NCI-H2171 treated with DMSO at 0.1 percent for 48 hours (cell line): ENCODE measurements at places on chromosomes 2 and 18.

DNA sequence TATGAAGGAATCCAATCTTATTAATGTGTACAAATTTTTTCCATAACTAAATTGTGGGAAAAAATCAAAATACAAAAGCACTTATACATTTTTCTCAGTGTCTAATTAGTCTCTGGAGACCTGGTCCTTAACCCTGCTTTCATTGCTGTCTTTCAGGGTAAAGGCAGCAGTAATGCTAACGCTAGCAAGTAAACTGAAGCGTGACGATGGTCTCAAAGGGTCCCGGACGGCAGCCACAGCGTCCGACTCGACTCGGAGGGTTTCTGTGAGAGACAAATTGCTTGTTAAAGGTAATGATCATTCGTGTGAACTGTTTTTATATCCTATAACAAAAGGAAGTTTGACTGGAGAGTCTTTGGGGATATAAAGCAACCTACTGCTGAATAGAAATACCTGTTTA lies 6.1 kb downstream of the UBE2F start:
- DNase-seq: no peak

DNA sequence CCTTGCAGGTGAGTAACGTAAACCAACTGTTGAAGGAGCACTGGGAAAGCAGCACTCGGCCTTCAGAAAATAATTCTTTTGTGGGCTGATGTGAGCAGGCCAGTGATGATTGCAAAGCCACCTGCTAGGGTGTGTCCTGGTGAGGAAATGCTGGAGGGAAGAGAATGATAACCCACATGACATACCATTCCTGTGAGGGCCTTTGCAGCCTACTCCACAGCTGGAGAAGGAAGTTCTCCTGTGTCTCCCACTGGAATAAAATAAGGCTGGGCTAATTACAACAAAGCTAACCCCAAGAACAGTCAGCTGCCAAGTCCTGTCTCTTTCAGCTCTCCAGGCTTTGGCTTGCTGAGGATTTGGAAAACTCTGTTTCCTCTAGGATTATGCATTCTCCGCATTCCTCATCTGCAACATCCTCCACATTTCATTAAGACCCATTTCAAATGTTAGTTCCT lies 16.7 kb upstream of the DSG1 start:
- DNase-seq: no peak

DNA sequence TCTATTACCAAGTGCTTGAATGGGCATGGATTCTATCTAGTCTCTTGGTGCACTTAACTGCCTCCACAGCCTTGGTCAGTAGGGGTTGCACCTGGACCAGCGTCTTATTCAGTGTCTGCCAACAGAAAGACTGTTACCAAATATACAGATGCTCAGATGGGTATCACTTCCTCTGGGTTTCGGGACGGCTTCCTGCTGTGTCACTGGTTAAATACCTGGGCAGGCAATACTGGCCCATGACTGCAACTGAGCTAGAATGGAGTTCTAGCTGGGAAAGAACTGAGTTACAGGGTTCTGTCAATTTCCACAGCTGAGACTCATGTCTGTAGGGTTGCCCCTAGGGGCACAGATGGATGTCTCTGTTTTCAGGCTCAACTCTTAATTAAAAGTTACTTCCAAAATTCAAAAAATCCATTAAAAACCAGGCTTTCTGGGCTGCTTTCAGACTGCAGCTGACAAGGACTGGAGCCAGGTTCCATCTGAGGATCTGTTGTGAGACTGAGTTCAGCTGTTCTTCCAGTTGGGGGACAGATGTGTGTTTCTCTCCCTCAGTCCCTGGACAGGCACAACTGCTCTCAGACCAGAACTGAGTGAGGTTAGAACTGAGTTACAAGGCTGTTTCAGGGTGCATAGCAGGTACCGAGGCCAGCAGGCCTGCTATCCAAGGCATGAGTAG lies 789.6 kb upstream of the SLC8A1 start:
- DNase-seq: no peak

- DNase-seq: no peak
Observed at GRCh38 chr2:143807671-143808070, 678.5 kb downstream of the ARHGAP15 start.

GRCh38 chr2:236366397-236366796 lies 102.2 kb upstream of the ASB18 start:
- DNase-seq: no peak

GRCh38 chr2:149028377-149028776 lies 10.1 kb upstream of the LYPD6B start:
- no peak for DNase-seq

GRCh38 chr2:212421556-212422334 lies 116.9 kb downstream of the ERBB4 start:
- DNase-seq: no peak

DNA sequence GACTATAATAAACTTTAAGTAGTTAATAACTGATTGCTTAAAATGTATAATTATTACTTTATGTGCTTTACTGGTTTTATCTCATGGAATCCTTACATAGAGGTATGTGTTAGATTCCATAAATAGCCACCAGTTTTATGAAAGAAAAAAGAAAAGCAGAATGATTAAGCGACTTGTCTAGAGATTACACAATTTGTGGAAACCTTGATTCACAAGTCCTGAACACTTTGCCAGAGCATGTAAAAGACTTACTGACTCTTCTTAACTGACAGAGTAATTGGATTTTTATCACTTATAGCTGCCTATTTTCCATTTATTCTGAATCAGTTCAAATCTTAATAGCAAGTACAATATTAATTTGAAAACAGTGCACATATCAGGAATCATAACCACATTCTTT lies 448.7 kb upstream of the NETO1 start:
- no peak for DNase-seq

- DNase-seq: no peak
Observed at GRCh38 chr18:31511098-31511497, 13.1 kb downstream of the DSG2 start.

DNA sequence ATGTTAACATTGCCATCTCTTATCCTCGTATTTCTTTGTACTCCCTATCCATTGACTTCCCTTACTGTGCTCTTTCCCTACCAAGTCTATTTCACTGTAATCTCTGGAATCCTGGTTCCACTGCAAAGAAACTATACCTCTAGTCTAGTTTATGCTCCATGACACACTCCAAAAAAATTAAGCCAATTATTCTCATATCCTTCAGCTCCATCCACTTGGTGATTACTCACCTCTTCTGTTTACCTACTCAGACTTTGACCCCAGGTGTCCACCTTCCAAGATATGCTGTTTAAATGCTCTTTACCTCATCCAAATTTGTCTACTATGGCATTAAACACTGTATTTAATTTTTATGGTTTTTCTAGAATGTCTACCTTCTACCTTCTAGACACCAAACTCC lies 137.9 kb downstream of the ATAD2B start:
- DNase-seq: no peak

- no peak for DNase-seq
Observed at GRCh38 chr18:79940126-79940813, 11.2 kb downstream of the SLC66A2 start.

GRCh38 chr2:96505231-96505889 lies at the start of gene NEURL3:
NEURL3 (minus strand) TSS chr2:96505357; CDS start chr2:96505286, 71 bp downstream.
- DNase-seq: no peak

GRCh38 chr18:48290162-48290926 lies 118.8 kb downstream of the ZBTB7C start:
- no peak for DNase-seq

- DNase-seq: no peak
Observed at GRCh38 chr2:80854831-80855230, 550.3 kb upstream of the LRRTM1 start.

DNA sequence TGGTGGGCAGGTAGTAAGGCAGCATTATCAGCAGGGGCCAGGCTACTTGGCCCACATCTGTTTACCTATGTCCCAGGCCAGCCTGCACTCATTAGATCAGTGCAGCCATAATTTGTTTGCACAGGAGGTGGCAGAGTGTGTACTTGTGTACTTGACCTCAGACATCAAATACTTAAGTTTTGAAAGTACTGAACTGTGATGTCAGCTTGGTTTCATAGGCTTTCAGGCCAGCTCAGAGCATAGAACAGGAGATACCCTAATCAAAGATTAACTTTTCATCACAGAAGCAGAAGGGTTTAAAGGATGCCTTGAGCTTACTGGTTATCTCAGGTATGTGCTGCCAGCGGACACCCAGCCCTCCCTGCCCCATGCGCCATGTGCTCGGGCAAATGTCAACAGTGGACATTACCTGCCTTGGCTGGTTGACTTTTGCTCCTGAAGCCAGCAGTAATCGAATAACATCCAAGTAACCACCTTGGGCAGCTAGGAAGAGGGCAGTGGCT lies 33.2 kb downstream of the ANKRD29 start:
- DNase-seq: no peak

DNA sequence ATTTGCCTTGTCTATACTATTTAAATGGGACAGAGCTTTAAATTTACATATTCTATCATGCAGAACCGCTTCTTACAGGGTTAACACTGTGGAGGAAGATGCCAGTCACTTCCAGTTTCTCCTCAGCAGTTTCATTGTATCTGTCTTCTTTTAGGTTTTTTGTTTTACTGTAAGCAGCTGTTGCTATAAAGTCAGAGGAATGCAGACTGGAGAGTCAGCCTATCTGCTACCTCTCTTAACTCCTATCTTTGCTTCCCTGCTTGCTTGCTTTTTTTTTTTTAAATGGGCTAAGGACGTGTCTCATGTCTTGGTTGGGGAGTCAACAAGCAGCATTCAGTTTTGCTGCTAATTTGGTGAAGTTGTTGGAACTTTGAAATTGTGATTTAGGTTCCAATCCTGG lies 8.9 kb downstream of the EPC2 start:
- DNase-seq: peak; percentile 27

DNA sequence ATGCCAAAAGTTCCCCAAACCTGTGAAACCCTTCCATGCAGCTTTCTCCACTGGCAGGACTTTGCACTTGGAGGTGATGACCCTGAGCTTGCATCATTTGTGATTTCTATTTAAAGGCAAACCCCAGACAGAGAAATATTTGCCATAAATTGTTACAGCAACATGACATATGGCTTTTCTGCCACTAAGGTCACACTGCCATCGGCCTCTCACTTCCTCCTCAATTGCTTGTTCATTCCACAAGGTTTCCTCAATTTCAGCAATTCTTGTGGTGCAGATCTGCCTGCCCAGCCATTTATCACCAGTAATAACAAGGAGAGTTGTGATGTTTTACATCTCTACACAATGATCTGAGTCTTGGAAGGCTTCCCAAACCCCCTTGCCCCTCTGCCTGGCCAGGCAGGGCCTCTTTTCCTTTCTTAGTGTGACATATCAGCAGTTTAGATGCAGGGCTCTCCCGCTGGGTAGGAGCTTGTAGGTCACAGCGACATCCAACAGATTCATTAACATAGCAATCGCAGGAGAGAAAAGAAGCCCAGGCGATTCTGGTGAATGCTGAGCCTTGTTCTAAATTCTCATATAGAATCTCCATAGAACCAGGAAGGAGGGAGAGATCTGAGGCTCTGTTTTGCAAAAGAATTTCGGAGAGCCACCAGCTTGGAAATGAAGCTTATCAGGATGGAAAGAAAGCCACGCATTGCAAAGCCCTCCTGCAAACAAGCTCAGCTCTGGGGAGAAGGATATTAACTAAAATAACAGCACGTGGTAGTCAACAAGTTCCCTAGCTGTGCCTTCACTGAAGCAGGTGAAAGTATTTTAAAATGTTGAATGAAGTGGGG lies 46.7 kb upstream of the ITGA6 start:
- no peak for DNase-seq

- DNase-seq: no peak
Observed at GRCh38 chr2:233693963-233694362, 1.3 kb downstream of the UGT1A6 start.

GRCh38 chr18:68992719-68993482 lies 195.0 kb downstream of the CCDC102B start:
- DNase-seq: no peak

- no peak for DNase-seq
Observed at GRCh38 chr2:105768961-105769452, 24.3 kb downstream of the NCK2 start.

DNA sequence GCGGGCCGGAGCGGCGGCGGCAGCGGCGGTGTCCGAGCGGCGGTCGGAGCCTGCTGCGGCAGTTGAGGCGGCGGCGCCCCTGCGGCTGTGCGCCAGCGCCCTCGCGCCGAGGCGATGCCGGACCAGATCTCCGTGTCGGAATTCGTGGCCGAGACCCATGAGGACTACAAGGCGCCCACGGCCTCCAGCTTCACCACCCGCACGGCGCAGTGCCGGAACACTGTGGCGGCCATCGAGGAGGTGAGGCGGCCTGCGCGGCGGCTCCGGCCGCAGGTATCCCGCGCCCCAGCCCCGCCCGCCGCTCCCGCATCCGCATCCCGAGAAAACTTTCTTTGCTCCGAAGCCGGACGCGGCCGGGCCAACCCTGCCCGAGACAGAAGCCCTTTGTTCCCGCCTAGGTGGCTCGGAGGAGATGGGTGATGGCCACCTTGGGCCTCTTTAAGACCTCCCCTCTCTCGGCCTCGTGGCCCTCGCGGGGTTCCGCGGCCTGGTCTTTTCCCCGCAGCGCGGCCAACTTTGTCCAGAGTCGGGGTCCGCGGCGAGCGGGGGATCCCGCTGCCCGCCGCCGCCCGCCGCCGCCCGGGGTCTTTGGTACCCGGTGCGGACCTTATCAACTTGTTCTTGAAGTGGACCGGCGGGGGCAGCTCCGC lies 504 bp downstream of the ASAP2 start:
- peak; percentile 52 for DNase-seq

DNA sequence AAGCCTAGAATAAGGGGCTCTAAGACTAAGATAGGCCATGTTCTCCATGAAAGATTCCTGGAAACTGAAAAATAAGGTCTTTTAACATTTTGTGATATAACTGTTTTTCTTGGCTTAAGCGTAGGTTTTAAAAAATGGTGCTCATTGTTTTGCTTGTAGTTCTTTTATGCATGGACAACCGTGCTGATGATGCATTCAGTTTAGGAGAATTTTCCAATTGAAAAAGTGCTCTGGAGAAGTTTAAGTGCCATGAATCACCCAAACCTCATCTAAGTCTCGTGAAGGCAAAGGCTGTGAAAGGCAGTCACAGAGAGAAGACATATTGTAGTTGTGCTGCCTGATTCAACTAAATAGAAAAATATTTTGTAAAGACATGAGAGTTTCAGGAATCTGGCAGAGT lies 111.8 kb upstream of the GAREM1 start:
- DNase-seq: no peak

DNA sequence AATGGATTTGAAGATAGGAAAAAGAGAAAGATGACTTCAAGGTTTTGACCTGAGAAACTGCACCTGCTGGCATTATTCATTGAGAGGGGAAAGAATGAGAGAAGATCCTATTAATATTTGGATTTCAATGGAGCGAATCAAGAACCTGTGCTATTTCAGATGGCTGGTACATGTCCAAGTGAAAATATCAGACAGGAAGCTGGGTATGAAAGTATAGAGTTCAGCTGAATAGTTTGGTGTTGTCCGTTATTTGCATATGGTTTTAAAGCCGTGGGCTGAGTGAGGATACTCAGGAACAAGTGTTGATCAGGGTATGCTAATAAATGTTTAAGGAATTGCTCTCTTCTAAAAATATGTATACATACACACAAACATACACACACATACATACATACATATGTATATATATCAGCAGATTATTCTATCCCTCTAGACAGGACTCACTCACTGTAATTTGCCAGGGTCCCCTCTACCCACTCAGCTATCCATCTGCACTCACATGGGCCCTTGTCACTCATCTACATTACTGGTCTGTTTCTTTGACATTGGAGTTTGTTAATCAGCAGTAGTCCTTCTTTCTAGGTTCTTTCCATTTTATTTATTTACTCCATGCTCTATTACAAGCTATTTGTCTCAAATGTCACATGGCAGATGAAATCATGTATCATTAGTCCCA lies 33.9 kb upstream of the IKZF2 start:
- no peak for DNase-seq

GRCh38 chr2:9815076-9815475 lies 28.2 kb upstream of the TAF1B start:
- DNase-seq: no peak
